Body of pancreas (tissue), 4 donors: ENCODE measurements at places on chromosomes 1 and 21. TPM values are rescaled to one million over a fixed set of nuclear protein-coding genes. Genes with fewer than 3 reads are reported as not detected.

DNA sequence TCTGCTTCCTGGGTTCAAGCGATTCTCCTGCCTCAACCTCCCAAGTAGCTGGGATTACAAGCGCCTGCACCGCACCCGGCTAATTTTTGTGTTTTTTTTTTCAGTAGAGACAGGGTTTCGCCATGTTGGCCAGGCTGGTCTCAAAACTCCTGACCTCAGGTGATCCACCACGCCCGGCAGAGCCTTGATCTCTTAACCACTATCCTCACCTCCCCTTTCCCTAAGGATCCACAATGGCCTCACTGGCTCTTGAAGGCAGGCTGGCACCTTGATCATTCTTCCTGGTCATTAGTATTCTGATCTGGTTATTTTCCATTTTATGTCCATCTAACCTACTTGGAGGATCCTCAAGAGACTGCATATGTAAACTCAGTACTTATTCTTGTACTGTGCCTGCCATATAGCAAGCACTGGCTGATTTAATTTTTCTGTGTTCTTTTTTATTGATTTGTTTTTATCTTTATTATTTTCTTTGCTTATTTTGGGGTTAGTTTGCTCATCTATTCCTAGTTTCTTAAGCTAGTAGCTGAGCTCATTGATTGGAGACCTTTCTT lies 6.3 kb downstream of the RCC1 start:
- peaks cover 41% of the 10 kb centered on the region for H3K4me1 ChIP-seq
- no peak for DNase-seq
- H3K27me3 ChIP-seq, result no peaks in the 10 kb centered on the region
- H3K4me3 ChIP-seq, result no peak overlapping the region

- H3K27me3 ChIP-seq, result no peaks in the 10 kb centered on the region
- H3K27ac ChIP-seq, result no peak overlapping the region
- DNase-seq, result no peak
- no peak overlapping the region for H3K4me3 ChIP-seq
- H3K36me3 ChIP-seq, result no peaks in the 10 kb centered on the region
Observed at GRCh38 chr1:237282208-237282783, 240.3 kb downstream of the RYR2 start.

DNA sequence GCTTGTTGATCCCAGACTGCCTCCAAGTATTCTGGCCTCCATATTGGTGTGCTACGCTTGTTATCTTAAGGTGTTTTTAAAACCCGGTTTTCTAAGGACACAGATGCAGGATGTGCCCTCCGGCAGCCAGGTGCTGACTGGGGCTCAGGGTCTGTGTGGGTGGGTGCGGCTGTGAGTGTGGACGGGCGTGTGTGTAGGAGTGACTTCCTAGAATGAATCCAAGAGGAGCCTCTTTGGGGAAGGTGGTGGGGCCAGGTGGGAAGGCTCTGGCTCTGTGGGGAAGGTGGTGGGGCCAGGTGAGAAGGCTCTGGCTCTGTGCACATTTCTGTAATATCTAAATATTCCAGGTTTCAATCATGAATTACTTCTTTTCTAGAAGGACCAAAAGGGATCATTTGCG lies 12.8 kb upstream of the TSPEAR start:
- H3K36me3 ChIP-seq, result no peaks in the 10 kb centered on the region
- H3K4me1 ChIP-seq, result no peaks in the 10 kb centered on the region
- no peak overlapping the region for H3K27ac ChIP-seq
- H3K27me3 ChIP-seq, result no peaks in the 10 kb centered on the region

- H3K27me3 ChIP-seq, result no peaks in the 10 kb centered on the region
- no peaks in the 10 kb centered on the region for H3K4me1 ChIP-seq
- DNase-seq, result no peak
- no peak overlapping the region for H3K27ac ChIP-seq
Observed at GRCh38 chr1:219090607-219091006, 83.1 kb upstream of the LYPLAL1 start.

- no peaks in the 10 kb centered on the region for H3K27me3 ChIP-seq
- H3K4me3 ChIP-seq, result no peak overlapping the region
- no peaks in the 10 kb centered on the region for H3K36me3 ChIP-seq
- no peak overlapping the region for H3K27ac ChIP-seq
- no peaks in the 10 kb centered on the region for H3K4me1 ChIP-seq
Observed at GRCh38 chr1:205001162-205001561, 41.9 kb upstream of the CNTN2 start.

- no peaks in the 10 kb centered on the region for H3K36me3 ChIP-seq
- peaks cover 3% of the 10 kb centered on the region for H3K4me1 ChIP-seq
- H3K27ac ChIP-seq, result no peak overlapping the region
Observed at GRCh38 chr1:2961081-2961480, 60.2 kb upstream of the ACTRT2 start.

GRCh38 chr1:169240449-169241232 lies 127.0 kb downstream of the NME7 start:
- H3K27me3 ChIP-seq, result no peaks in the 10 kb centered on the region
- no peak overlapping the region for H3K27ac ChIP-seq
- no peak overlapping the region for H3K4me3 ChIP-seq
- H3K4me1 ChIP-seq, result peaks cover 12% of the 10 kb centered on the region
- no peak for DNase-seq

DNA sequence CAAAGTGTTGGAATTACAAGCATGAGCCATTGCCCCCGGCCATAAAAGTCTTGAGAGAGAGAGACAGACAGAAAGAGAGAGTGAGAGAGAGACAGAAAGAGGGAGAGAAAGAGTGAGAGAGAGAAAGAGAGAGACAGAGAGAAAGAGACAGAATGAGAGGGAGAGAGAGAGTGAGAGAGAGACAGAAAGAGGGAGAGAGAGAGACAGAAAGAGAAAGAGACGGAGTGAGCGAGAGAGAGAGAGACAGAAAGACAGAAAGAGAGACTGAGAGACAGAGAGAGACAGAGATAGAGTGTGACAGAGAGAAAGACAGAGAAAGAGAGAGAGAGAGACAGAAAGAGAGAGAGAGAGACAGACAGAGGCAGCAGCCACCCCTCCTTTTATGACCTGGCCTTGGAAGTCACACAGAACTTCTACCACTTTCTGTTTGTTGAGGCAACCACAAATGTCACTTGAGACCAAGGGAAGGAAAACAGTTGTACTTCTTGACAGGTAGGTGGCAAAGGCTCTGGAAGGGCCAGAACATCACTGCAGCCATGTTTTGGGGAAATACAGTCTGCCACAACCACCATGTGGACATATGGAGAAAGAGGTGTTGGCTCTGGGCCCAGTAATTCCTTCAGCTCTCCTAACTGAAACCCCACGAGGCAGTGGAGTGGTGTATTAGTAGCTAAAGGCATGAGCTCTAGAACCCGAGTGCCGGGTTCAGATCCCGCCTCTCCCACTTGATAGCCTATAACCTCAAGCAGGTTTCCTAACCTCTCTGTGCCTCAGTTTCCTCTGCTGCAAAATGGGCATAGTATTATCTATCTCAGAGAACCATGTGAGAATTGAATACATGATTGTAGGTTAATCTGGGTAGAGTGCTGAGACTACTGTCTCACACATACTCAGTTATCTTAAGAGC lies 50.6 kb downstream of the TNFRSF8 start:
- no peak overlapping the region for H3K4me3 ChIP-seq
- no peaks in the 10 kb centered on the region for H3K4me1 ChIP-seq
- H3K27me3 ChIP-seq, result no peaks in the 10 kb centered on the region
- H3K36me3 ChIP-seq, result no peaks in the 10 kb centered on the region
- H3K27ac ChIP-seq, result no peak overlapping the region

DNA sequence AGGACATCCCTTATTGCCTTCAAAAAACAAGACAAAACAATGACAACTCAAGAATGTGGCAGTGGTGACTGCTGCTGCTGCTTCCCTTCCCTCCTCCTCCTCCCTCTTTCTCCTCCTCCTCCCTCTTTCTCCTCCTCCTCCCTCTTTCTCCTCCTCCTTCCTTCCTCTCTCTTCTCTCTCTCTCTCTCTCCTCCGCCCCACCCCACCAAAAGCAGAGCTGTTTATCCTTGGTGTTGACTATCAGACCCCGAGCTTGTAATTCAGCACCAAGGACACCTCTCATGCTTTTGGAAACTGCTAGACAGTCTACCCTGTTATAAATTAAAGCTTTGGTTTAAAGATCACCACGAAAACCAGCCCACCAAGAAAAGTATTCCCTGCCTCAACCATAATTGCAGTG lies 72.4 kb upstream of the IFNAR2 start:
- no peak overlapping the region for H3K4me3 ChIP-seq
- no peaks in the 10 kb centered on the region for H3K36me3 ChIP-seq
- no peak overlapping the region for H3K27ac ChIP-seq
- no peak for DNase-seq
- no peaks in the 10 kb centered on the region for H3K4me1 ChIP-seq
- H3K27me3 ChIP-seq, result peaks cover 5% of the 10 kb centered on the region

DNA sequence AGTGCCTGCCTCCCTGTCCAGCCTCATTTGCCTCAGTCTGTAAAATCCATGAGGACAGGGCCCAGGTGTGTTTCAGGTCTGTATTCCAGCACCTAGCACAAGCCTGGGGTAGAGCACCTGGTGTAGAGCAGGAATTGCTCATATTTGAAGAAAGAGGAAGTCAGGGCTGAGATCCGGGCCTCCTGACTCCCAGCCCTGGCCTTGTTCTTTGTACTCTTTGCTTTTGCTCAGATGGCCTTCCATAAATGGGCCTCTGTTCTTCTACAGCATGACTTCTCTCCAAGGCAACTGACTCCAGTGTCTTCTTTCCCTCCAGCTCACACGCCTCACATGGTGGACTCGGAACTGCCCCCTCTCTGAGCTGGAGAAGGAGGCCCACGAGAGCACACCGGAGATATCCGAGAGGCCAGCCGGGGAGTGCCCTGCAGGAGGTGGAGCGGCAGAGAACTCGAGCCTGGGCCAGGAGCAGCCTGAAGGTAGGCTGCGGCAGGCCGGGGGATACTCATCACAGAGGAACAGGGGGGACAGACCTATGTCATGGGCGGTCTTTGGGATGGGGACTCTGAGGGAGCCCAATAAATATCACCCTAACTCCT lies 19.7 kb downstream of the SLC5A9 start:
- no peak overlapping the region for H3K27ac ChIP-seq
- no peak overlapping the region for H3K4me3 ChIP-seq
- no peaks in the 10 kb centered on the region for H3K27me3 ChIP-seq
- no peaks in the 10 kb centered on the region for H3K36me3 ChIP-seq
- H3K4me1 ChIP-seq, result peaks cover 8% of the 10 kb centered on the region

GRCh38 chr1:42221952-42222606 lies 57.5 kb upstream of the GUCA2A start:
- no peaks in the 10 kb centered on the region for H3K36me3 ChIP-seq
- DNase-seq, result no peak
- H3K27ac ChIP-seq, result no peak overlapping the region
- peaks cover 3% of the 10 kb centered on the region for H3K4me1 ChIP-seq
- no peaks in the 10 kb centered on the region for H3K27me3 ChIP-seq

- no peaks in the 10 kb centered on the region for H3K27me3 ChIP-seq
- H3K27ac ChIP-seq, result no peak overlapping the region
- no peaks in the 10 kb centered on the region for H3K4me1 ChIP-seq
- DNase-seq, result no peak
- no peak overlapping the region for H3K4me3 ChIP-seq
Observed at GRCh38 chr1:27886744-27887143, 14.4 kb downstream of the THEMIS2 start.

DNA sequence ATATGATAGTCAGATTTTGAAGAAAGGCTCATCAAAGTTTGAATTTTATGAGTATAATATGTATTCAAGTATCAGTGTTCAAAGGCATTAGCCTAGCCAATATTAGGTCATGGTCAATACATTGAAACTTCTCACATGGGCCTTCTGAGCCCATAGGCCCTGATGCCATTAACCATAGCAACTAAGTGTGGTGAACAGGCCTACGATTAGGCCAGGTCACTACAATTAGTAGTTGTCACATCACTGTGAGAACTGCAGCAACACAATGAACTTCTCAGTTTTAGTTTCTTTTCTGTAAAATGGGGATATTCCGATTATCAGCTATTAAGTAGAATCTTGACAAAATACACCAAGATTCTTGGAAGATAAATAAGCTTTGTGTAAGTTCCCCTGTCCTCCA lies 30.0 kb downstream of the CELF3 start:
- no peaks in the 10 kb centered on the region for H3K4me1 ChIP-seq
- no peak overlapping the region for H3K4me3 ChIP-seq
- no peaks in the 10 kb centered on the region for H3K36me3 ChIP-seq
- no peak for DNase-seq
- no peaks in the 10 kb centered on the region for H3K27me3 ChIP-seq

DNA sequence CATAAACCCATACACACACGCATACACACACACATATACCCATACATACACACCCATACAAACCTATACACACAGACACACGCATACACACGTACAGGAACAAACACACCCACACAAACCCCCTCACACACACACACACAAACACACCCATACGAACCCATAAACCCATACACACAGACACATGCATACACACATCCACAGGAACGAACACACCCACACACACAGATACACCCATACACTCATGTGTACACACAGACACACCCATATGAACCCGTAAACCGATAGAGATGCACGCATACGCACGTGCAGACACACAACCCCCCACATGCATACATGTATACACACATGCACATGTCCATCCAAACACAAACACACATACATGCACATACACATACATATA lies 9.5 kb downstream of the WNT9A start:
- H3K36me3 ChIP-seq, result no peaks in the 10 kb centered on the region
- DNase-seq, result no peak
- H3K4me1 ChIP-seq, result no peaks in the 10 kb centered on the region
- H3K27me3 ChIP-seq, result no peaks in the 10 kb centered on the region
- no peak overlapping the region for H3K27ac ChIP-seq

GRCh38 chr1:111148376-111148881 lies 8.4 kb downstream of the CEPT1 start:
- H3K4me1 ChIP-seq, result peaks cover 11% of the 10 kb centered on the region
- no peak overlapping the region for H3K4me3 ChIP-seq
- no peak overlapping the region for H3K27ac ChIP-seq
- H3K27me3 ChIP-seq, result no peaks in the 10 kb centered on the region
- peaks cover 14% of the 10 kb centered on the region for H3K36me3 ChIP-seq

DNA sequence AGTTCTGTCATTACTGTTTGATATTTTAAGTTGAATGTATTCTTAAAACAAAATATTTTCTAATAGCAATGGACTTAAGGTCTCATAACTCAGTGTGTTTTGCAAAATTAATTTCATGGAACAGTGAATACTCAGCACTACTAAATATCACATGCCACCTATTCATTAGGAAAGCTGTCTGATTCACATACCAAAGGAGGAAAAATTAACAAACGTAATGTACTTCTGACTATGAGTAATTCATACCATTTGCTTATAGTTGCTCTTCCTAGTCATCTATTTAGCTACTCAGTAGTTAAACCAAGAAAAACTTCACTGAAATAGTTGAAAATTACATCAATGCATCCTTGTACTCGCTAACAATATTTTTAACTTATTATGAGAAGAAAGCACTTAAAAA lies 35.2 kb downstream of the TP53BP2 start:
- H3K27me3 ChIP-seq, result no peaks in the 10 kb centered on the region
- peaks cover 13% of the 10 kb centered on the region for H3K36me3 ChIP-seq
- peaks cover 18% of the 10 kb centered on the region for H3K4me1 ChIP-seq
- no peak for DNase-seq
- no peak overlapping the region for H3K4me3 ChIP-seq

- no peaks in the 10 kb centered on the region for H3K27me3 ChIP-seq
- no peak for DNase-seq
- H3K36me3 ChIP-seq, result no peaks in the 10 kb centered on the region
Observed at GRCh38 chr1:176341656-176342055, 121.3 kb upstream of the PAPPA2 start.

CELA2A gene
- 4,384 TPM for total RNA-seq

PCNX2 gene
- total RNA-seq, result 72.1 TPM

RHEX gene
- total RNA-seq, result 0.52 TPM

TMEM52 gene
- total RNA-seq, result 107 TPM

OR2M3 gene
- not detected for total RNA-seq

GPR52 gene
- total RNA-seq, result 3.9 TPM

DNAI4 gene
- total RNA-seq, result 9.1 TPM

TMCO1 gene
- 39.2 TPM for total RNA-seq
